ENCODE measurements at places on chromosomes 11 and 22.

DNA sequence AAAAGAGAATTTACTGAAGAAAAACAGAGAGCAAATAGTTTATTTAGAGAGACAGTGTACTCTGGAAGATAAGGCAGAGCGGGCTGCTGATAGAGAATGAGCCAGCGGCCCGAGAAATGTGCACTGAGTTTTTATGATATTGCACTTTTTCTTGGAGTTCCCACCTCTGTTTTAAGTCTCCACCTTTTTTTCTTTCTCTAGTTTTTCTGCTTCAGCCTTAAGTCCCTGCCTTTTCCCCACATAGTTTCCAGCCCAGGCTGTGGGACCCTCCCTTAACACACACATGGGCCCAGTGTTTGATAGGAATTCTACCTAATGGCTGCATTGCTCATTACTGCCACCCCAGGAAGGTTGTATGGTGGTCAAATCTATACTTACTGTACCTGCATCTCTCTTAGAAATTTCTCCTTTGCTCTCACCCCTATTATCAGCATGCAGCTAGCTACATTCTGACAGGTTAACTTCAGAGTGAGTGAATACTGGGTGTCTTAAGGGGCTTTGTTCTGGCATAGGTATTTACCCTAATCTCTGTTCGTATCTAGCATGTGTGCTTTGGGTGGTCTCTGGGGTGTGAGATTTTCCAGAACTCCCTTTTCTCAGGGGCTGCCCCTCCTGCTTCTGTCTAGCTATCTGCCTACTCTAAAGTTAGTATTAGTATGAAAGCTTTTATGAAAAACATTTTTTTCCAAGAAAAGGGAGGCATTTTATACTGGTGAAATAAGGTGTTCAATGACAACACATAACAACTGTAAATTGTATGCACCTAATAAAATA lies 127.3 kb upstream of the TOP3B start:
- DNase-seq: no peak

- no peak for DNase-seq
Measured at GRCh38 chr11:70399681-70400112, 1.4 kb downstream of the CTTN start.

DNA sequence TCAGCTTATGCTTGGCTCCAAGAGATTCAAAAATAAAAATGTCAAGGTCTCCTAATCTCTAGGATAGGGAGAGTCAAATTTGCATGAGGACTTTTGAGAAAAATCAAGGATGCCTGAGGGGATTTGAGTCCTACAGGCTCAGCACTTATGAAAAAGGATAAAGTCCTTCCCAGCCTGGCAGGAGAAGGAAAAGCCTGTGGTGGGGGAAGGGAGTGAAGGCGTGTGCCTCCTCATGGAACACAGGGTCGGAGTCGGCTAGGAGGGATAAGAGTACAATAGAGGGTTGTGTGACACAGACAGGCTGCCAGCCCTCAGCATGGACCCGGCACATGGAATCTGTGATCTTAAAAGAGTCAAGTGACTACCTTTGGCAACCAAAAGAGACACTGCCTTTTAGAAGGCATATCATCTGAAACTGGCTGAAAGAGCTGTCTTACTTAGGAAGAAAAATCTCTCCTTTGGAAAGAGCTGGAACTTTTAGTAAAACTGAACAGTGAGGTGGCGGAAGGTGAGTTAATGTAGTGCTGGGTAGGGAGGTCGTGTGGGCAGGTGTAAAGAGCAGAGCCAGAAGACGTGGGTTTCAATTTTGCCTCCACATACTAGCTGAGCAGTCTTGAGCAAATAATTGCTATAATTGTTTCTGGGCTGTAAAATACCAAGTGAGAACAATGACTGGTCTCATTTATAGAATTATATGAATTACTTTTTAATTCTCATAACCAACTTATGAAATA lies 58.8 kb upstream of the RDX start:
- no peak for DNase-seq

- no peak for DNase-seq
Measured at GRCh38 chr11:65439331-65440181, 17.0 kb downstream of the NEAT1 start.

DNA sequence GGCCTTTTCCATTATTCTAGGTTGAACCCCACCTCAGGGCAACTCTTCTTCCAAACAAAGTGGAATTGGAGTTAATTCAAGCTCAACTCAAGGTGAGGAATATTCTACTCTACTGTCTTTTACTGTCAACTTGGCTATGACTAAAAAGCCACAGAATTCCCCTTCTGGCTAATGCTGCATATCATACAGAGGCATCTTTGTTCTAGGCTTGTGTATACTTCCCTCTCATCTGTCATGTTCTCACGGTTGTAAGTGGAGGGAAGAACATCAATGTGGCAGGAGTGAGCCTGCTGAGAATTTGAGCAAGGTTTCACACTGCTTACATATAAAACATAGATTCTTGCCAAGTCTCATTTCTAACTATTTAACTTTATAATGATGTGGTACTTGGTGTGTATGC lies 921.4 kb upstream of the CNTN5 start:
- DNase-seq: no peak

GRCh38 chr11:120106354-120107150 lies 31.4 kb downstream of the TRIM29 start:
- DNase-seq: no peak
